ENCODE measurements at places on chromosomes 1 and 21.

DNA sequence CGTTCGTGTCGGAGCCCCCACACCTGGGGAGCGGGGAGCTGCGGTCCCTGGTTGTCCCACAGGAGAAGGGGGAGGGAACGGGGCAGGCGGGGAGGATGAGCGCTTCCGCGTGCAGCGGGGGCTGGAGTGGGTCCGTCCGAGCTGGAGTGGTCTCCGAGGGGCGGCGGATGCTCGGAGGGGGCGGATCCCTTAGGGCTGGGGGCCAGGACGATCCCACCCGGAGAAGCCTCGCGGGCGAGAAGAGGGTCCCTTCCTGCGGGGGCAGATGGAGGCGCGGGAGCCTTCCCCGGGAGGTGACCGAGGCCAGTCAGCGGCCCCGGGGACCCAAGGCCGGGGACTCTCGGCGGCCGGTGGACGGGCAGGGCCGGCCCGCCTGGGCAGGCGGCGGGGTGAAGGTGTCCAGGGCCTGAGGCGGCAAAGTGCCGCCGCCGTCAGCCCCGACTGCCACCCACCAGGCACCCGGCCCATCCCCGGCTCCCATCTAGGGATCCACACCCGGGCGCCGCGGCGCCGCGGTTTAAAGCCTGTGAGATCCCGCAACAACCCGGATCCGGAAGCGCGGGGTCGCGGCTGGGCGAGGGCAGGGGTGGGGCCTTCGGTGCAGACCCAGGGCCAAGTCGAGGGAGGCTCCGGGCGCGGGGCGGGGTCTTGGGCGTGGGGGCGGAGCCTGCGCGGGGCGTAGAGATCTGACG, 5.3 kb upstream of the CCDC27 start:
- no peak for DNase-seq

DNA sequence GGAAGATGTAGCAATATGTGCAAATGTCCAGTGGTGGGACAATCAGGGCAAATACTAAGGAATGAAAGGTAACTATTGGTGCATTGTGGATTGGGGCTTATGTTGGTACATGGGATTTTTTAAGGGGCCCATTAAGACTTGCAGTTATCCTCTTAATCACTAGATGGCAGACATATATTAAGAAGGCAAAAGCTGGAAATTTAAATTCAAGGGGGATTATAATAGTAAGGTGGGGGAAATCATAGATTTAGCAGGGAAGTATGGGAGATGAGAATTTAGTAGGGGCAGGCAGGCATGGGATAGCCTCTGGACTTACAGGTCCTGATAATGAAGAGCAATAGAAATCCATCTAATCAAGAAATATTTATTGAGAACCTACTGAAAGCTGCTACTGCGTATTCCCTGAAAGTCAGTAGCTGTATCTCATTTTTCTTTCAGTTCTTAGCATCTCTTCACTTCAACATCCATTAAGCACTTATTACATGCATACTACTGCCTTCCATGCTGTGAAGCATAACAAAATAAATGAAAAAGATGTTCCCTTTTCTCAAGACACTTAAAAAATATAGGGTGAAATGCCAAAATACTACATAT, 251.8 kb downstream of the CRB1 start:
- DNase-seq = no peak

- DNase-seq = no peak
Measured at GRCh38 chr1:179023946-179024650, 1.6 kb upstream of the FAM20B start.

GRCh38 chr1:234838182-234838581, 228.2 kb upstream of the IRF2BP2 start:
- peak; percentile 14 for DNase-seq

DNA sequence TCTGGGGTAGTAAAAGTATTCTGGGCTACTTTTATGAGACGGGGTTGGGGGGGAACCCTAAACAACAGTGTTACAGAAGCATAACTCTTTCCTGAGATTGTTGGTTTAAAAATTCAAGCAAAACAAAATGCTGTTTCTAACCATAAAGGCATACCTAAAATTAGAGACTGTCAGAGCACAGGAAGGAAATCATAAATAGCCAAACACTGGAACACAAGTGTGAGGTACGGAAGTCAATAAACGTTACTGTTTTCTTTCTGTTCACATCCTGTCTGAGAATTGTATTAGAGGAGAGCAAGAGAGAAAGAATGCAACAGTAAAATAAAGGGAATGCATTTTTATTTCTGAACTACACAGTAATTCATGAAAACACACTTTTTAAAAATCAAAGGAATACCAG, 42.8 kb upstream of the IL12RB2 start:
- no peak for DNase-seq

DNA sequence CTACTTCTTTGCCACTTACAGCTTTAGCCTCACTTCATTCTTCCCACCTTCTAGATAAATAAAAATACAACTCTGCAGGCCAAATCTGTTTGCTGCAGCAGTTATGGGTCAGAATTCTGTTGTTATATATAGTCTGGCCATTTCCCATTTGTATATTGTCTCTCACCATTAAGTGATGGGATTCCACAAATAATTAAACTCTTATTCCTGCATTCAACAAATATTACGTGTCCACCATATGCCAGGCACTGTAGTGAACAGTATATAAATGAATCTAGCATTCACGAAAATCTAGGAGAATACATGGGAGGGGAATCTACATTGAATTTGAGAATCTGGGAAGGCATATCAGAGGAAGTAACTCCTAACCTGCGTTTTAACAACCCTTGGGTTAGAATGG, 5.7 kb upstream of the GLRX2 start:
- no peak for DNase-seq

GRCh38 chr1:18581420-18581880, 49.2 kb upstream of the PAX7 start:
- peak; percentile 7 for DNase-seq

GRCh38 chr1:9081473-9081872, 12.0 kb upstream of the SLC2A5 start:
- DNase-seq = no peak

DNA sequence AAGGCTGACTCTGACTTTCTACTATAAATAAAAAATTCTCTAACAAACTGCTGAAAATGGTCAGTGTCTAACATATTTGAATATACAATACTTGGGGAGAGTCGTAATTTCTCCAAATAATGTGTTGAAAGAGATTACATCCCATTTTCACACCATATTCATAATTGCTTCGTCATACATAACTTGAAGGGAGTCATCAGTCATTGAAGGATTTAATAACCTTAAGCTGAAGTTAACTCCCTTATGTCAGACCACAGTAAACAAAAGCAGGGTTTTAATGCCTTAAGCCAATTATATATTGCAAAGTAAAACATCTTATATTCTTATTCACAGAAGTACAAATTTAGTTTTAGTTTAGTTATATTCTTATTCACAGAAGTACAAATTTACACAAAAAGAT, 129.9 kb downstream of the RERE start:
- DNase-seq = no peak

DNA sequence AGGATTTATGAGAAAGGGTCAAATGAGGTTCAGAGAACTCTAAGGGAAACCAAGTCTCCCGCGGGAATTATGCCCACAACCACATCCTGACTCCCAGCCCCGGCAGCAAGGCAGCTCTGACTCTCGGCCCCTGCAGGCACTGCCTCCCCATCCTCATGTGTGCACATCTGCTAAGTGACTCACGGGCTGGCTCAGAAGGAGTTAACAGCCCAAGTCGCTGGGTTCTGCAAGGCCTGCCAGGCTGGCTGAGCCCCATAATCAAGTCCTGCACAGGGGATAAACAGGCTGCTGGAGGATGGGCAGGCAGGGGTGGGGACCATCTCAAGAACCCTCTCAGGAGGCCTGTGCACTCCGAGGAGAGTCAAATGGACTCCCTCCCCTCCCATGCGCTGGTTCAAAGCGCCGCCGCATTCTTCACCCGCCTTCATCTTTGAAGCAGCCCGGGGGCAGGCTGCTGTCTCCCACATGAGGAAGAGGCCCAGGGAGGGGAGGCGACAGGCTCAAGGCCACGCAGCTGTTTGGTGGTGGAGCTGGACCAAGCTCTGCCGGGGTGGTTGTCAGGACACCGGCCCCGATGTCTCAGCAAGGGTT, 344.3 kb downstream of the MATN1 start:
- DNase-seq = no peak

GRCh38 chr1:180155182-180155682, 563 bp downstream of the QSOX1 start:
- DNase-seq = no peak

- no peak for DNase-seq
Measured at GRCh38 chr21:41370840-41371684, 9.2 kb downstream of the MX2 start.

- no peak for DNase-seq
Measured at GRCh38 chr1:169491845-169492281, 6.1 kb upstream of the SLC19A2 start.

DNA sequence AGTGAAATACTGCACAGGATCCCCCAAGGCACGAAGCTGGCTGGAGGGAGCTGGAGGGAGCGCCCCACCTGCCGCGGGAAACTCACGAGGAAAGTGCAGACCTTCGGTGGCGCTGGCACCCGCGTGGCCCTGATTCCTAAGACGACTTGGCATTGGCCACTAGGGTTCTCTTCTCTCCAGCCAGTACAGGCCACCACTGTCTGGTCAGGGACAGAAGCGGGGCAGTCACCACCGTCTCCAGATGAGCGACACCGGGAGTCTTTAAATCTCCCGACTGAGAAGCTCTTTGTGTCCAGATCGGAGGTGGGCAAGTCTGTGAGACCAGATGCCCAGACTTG, 19.2 kb upstream of the CHIA start:
- no peak for DNase-seq

DNA sequence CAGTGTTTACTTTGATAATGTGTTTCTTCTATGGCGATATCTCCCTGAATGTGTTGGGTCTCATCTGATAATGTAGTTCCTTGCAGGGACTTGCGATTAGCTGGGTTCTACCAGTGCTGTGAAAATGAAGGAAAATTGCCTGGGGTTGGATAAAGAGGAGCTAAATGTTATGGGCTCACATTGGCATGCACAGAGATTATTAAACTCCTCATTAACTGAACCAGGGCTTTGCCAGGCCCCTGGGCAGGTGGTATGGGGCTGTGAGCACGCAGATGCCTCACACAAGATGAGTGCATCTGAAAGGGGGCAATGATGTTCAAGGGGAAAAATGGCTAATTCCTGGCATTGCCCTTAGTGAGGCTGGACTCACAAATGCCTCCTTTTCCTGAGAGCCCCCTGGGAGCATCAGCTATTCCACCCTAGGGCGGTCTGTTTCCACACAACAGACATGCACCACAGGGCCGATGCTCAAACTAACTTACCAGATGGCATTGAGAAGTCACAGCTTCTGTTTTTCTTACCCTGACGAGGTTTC, 321.1 kb downstream of the SEC16B start:
- no peak for DNase-seq

DNA sequence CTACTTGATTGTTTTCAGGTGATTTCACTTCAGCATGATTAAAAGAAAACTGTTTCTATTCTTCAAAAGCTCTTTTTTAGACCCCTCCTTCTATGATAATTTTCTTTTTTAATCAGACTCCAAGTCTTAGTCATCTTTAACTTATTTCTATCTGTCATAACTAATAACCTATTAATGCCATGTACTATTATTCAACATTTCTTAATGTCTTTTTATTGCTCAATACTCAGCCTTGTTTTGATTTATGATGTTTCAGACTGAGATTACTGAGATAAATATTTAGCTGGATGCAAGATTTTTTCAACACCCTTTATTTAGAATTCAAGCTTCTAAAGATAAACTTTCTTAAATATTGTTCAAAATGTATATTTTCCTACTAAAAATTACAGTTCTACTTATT, 53.6 kb downstream of the ATP6V1G3 start:
- DNase-seq = no peak

DNA sequence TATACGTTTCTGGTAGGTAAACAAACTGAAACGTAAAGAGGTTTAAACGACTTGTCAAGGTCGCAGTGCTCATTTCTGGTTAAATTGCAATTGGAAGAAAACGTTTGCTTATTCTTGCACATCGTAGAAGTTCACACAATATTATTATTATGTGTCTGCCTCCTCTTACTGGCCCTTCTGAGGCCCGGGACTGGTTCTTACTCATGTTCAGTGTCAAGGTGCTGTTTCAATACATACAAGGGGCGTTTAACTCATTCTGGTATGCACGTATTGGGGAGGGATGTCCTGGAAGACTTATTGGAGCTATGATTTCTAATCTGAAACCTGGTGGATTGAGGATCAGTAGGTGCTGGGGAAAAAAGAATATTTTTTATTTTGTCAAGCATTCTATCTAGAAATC, 932 bp downstream of the RPF1 start:
- no peak for DNase-seq

DNA sequence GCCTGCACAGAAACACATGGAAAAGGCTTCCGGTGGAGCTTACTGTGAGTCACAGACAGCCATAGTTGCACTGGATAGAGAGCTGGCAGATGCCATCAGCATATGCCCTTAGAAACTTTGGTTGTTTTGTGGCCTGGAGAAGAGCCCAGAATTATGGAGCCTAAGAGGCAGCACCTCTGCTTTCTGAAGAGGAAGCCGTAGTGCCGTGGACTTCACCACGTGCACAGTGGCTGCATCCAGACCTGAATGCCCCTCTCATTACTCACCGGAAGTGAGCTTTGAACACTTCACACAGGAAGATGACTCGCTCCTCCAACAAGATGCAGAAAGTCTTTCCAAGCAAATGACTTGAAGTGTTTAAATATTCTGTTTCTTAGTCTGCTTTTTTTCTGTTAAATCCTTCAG, 28.4 kb downstream of the JUN start:
- DNase-seq = peak; percentile 65

GRCh38 chr1:232139444-232139843, 490.5 kb downstream of the SIPA1L2 start:
- no peak for DNase-seq

GRCh38 chr21:14725219-14725618, 179.1 kb upstream of the SAMSN1 start:
- DNase-seq = no peak

DNA sequence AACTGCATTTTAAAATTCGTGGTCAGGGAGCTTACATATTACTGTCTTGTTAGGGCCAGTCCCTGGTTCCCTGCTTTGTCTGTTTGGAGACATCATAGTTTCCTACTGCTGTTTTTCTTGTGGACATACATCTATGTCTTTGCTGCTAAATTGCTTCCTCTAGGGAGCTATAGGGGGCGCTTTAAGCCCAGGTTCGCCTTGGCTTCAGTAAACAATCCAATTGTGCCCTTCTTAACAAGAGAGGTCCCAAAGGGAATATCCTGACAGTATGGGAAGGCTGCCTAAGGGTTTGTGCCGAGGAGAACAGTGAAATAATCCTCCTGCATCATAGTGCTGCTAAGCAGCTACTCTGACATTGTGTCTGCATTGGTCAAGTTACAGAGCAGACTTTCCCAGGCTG, 112.5 kb downstream of the USH2A start:
- DNase-seq = no peak
